Lung microvascular endothelial cell (primary cell): ENCODE measurements at places on chromosomes 2 and 18. TPM values are rescaled to one million over a fixed set of nuclear protein-coding genes. Genes with fewer than 3 reads are reported as not detected.

The SH2D6 gene
- total RNA-seq = not detected in 2 replicates

The GCG gene
- total RNA-seq = not detected in 2 replicates

The MRPL33 gene
- total RNA-seq = 71.5 and 72.8 TPM in 2 replicates

The C2orf15 gene
- total RNA-seq = 0.20 and 0.22 TPM in 2 replicates

The STAT4 gene
- 0.22 and 0.40 TPM in 2 replicates for total RNA-seq

The DES gene
- 0.20 TPM in 1 of 2 replicates, not detected in the other for total RNA-seq

The CXCR1 gene
- total RNA-seq = not detected in 2 replicates

The RNU2-63P gene
- 70.8 and 139 TPM in 2 replicates for total RNA-seq

The LINC00305 gene
- total RNA-seq = 0.20 and 0.87 TPM in 2 replicates

The RAX gene
- not detected in 2 replicates for total RNA-seq

The DOK6 gene
- total RNA-seq = under 0.01 and 0.20 TPM in 2 replicates

DNA sequence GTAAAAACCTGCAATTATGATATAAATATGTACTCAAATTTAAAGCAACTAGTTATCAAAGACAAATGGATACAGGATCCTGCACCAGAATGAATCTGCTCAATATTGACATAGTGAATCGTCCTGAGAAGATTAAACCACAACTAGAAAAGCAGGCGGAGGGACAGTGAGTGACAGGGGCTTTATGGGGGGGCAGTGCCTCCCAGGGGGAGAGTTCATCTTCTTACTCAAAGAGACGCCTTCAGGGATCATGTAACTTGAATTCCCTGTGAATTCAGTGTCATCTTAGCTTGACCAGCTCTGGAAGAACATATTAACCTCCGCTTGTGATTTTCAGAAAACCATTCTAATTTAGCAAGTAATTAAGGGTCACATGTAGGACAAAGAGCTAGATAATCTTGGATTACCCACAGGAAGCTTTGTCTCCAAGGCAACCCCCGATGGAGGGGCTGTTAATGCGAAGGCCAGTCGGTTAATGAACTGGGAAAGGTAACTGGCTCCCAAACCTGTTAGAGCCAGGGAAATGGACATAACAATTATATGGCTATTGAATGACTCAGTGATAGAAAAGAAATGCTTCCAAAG is 17.4 kb upstream of the LMAN1 start:
- DNase-seq = no peak

DNA sequence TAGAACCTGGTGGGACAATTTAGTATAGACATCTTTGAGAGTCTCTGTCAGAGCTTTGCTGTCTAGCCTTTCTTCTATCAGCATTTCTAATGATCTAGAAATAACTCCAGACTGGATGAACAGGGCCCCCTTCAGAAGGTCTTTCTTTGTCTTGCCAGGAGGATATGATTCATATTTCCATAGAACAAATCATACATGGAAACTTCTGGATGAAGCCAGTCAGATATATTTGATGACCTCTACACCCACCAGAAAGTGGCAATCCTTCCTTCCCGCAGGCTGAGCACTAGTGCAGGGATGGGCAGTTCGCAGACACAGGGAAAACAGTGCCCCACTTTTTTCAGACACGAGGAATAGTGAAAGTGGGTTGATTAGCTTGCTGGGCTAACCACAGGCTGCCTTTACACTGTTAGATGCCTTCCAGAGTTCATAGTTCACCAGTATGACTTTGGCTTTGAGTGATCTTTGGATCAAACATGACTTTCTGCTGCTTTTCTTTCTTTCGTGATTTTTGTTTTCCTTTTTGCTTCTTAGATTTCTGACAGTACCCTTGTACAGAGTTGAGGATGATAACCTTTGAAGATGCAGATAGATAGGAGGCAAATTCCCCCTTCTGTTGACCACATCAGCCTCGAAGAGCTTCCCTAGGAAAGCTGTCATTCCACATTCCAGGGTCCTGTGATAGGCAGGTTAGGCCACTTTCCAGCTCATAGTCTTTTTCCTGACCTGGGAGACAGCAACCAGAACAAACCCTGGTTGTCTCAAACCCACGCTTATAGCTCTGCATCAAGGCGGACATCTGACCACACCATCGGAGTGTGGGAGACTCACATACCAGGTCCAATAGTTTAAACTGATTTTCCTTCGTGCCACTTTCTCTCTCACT is 237.0 kb downstream of the ZNF407 start:
- peak; percentile 41 for DNase-seq

GRCh38 chr2:217413193-217413592 is 553.3 kb upstream of the TNP1 start:
- no peak for DNase-seq

DNA sequence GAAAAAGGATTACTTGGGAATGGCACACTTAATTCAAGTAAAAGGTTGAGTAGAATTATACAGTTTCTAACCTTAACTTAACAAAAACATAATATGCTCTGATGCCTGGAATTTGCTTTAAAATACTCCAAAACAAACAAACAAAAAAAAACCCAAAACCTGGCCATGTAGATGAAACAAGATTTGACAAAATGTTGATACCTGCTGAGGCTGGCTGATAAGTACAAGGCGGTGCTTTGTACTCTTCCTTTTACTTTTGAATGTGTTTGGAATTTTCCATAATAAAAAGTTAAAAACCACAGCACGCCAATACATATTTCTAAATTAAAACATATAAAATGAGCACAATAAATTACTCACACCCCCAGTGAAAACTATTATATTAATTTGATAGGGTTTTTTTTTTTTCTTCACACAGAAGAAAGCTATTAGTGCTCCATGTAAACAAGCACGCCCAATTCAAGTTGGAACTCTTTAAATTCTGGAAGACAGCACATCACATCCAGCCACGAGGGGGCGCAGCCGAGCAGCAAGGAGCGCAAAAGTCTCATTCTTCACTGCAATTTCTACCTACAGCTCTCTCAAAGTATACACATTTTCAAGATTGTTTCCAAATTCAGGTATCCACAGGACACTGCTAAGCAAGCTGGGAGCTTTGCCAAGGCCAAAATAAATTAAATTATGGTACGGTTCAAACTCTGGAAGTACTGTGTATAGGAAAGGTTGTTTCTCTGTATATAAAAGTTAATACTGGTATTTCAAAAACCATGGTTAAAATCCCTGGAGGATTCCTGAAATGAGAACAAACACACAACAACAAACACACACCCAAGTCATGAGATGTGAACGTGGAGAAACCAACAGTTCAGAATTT is 7.5 kb downstream of the SERTAD2 start:
- DNase-seq = peak; percentile 77

GRCh38 chr2:184698476-184698875 is 100.1 kb downstream of the ZNF804A start:
- DNase-seq = no peak

GRCh38 chr2:121075641-121076497 is 209.1 kb downstream of the TFCP2L1 start:
- DNase-seq = no peak

DNA sequence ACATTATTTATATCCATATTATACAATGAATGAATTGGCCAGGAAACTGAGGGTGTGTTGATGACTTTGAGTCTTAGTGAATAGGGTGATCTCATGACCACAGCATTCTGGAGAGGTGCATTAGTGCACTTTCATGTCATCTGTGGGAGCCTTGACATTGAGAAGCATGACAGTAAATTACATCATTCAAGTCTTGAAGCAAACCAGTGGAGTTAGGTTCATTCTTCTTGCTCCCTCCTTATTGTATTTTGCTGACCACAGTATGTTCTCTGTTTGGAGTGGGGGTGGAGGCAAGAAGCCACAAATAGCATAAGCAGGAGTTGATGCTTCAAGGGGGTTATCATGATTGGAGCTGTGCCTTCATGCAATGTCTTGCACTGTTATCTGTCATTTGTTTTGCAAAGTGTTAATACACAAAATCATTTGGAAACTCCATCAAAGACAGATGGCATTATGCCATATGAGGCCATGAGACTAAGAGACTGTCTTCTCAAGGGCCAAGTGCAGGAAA is 680.2 kb downstream of the NYAP2 start:
- DNase-seq = no peak

- DNase-seq = no peak
Observed at GRCh38 chr2:106759966-106760365, 126.0 kb downstream of the ST6GAL2 start.

DNA sequence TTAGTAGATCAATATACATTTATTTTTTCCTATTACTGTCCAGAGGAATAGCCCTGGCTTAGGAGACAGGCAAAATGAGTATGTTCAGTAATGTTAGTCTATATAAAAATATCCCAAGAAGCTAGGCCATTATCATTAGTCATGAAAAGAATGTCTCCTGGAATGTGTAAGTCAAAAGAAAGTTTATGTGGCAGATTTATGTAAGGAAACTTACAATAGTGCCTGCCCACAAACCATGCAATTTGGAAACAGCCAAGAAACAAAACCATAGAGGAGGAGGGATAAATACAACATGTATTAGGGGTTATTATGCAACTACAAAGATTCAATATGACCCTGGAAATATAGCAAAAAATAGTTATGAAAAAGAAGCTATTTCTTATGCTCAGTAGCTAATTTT is 96.3 kb downstream of the NOL4 start:
- no peak for DNase-seq

DNA sequence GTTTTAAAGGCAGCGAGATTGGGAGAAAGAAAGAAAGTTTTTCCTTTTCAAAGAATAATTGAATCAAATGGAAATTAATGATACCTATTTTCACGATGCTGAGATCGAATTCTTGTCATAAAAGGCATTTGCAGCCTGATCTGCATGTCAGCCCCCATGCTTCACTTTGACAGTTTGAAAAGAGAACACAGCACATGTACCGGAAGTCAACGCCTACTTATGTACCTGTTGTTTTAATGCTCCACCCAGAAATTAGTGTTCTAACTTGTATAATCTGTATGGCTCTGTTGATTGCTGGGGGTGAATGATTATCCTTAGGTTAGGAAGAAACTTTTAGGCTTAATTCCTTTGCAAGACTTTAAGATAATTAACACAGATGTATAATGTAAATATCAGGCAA is 31.0 kb downstream of the EEF1B2 start:
- no peak for DNase-seq

- DNase-seq = peak; percentile 85
Observed at GRCh38 chr2:226644399-226644865, 155.2 kb downstream of the IRS1 start.

DNA sequence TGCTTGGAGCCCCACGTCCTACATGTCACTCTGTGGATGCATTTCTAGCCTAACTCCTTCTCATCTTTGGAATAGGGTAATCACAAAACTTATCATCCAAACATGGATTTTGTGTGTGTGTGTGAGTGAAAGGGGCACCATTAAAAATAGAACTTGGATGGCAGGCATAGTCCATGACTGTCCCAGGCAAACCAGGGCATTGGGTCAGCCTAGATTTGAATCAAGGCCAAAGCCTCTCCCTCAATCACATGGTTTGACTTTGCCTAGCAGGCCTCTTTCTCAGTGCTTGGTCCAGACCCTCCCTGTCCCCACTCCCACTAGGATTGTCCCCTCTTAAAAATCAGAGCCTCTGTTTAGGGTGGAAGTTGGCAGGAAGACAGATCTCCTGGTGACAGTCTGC is 67.4 kb upstream of the BCL2L11 start:
- no peak for DNase-seq

- no peak for DNase-seq
Observed at GRCh38 chr2:103028181-103028580, 266.4 kb downstream of the TMEM182 start.

DNA sequence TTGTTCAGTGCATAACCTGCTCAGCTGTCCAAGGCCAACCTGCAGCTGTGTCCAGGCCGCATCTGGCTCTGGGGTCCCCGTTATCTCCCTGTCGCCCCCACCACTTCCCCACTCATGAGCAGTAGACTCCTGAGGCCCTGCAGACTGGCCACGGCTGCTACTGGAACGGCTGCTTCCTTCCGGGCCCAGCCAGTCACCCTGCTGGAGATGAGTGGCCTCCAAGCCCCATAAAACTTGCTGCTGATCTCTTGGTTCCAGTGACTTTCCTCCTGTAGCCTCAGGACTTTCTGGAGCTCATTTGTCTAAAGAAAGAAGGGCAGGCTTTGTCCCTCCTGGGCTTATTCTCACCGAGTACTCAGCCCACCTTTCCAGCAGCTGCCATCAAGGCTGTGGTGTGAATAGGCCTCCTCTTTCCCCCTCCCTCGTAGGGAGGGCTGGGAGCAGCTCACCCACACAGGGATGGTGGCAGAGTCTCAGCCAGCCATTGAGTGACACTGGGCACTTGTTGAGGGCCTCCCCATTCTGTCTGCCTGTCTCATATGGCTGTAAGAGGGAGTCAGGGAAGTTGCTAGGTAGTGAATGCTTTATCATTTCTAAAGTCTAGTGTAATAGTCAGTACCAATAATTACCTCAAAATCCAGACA is 257.3 kb downstream of the MYCN start:
- no peak for DNase-seq

DNA sequence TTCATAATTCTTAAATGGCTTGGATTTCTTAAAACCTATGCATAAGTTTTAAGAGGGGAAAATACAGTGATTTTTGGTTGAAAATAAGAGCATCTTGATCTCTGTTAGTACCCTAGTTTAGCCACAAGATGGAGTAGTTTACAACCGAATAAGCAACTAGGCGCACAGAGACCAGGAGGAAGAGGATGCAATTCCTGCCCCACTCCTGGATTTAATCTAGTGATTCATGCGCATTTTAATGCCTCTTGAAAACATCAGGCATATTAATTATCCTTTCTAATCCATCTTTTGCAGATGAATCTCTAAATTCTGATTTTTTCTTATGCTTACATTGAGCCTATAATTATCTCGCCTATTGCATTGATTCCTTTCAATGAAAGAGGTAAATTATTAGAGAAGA is 76.7 kb downstream of the MRPS9 start:
- DNase-seq = peak; percentile 75

GRCh38 chr2:217398860-217399259 is 539.0 kb upstream of the TNP1 start:
- DNase-seq = no peak

DNA sequence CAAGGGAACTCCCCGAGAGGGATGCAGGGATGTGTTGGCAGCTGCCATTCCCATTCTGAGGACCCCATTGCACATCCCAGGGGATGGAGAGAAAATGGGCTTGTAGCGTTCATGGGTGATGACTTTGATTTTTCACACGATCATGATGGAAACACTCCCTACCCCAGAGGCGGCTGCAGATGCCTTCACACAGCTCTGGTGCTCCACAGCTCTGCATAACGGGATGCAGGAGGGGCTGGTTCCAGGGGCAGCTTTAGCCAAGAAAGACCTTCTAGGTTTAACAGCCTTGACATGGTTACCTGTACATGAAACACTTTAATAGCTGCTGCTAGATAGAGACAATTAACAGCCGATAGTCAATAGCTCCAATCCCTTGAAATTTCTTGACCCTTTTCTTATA is 88.7 kb downstream of the TPO start:
- no peak for DNase-seq
